ENCODE measurements at places on chromosomes 7 and 10. TPM values are rescaled to one million over a fixed set of nuclear protein-coding genes. Genes with fewer than 3 reads are reported as not detected.

GRCh38 chr7:39433550-39433949, 132.7 kb upstream of the YAE1 start:
- DNase-seq = no peak

PRKAR2B gene
- total RNA-seq = 15.4 TPM

SLC29A3 gene
- total RNA-seq = 1.1 TPM

PKD1L1 gene
- total RNA-seq = 0.19 TPM

GBX1 gene
- not detected for total RNA-seq

DNA sequence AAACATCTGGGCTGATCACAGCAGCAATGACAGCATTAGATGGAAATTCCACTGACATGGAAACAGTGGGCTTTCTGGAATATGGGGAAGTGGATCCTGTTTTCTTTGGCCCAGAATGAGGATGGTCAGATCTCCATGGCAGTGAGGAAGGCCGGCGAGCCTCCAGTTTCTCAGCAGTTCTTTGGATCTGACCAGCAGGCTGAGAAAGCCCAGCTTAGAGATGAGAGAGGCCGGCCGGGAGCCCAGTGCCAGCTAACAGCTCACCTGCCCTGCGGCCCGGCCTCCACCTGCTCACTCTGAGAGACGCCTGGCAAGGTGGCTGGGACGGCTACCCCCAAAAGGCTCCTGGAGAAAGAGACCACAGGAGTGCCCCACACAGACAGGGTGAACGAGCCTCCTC, 24.2 kb downstream of the GPER1 start:
- DNase-seq = no peak

- no peak for DNase-seq
Observed at GRCh38 chr7:19775578-19775977, 2.2 kb upstream of the TMEM196 start.

IQUB gene
- total RNA-seq = 0.08 TPM

GRCh38 chr10:130353928-130354572, 217.9 kb downstream of the GLRX3 start:
- no peak for DNase-seq

AKR1C4 gene
- not detected for total RNA-seq

GRCh38 chr10:21467633-21468032, 57.8 kb downstream of the SKIDA1 start:
- no peak for DNase-seq

DNA sequence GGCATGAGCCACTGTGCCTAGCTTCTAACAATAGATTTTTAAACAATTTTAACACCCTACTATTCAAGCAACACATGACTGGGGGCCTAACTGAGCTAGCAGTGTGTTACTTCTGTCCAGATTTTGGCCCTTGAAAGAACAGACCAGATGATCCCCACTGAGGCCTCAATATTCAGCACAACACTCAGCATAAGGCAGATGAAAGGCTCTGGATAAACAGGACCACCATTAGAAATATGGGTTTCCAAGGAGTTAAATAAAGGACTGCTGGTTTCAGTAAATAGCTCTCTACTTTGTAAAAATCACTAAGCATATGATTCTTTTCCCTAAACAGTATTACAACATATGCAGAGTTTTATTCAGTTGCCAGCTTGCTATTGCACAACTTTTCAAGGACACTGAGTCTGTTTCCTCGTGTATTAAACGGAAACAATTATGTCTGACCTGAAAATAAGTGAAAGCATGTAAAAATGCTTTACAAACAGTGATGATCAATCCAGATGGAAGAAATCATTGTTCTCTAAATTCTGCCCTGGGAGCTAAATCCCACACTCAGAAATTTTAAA, 23.8 kb upstream of the FZD1 start:
- no peak for DNase-seq

VWA2 gene
- total RNA-seq = not detected

- no peak for DNase-seq
Observed at GRCh38 chr10:49113741-49114141, 1.6 kb downstream of the VSTM4 start.

ACHE gene
- total RNA-seq = 0.16 TPM

DNA sequence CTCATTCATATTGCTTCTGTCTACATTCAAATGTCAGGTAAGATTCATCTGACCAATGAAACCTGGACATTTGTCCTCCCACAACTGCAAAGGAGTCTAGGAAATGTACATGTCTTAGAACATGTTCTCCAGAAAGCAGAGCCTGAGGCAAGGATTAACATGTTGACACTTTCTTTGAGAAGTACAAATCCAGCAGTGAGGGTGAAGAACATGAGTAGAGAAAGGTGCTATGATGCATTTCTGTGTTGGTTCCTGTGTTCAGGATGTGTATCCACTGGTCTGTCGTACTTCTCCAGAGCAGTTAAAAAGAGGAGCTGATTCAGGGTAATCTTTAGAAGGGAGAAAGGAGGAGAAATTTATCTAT, 146.0 kb upstream of the AGR3 start:
- DNase-seq = no peak

RELN gene
- total RNA-seq = not detected

GRCh38 chr10:48400129-48400849, 93.8 kb downstream of the MAPK8 start:
- DNase-seq = peak; percentile 86

DNA sequence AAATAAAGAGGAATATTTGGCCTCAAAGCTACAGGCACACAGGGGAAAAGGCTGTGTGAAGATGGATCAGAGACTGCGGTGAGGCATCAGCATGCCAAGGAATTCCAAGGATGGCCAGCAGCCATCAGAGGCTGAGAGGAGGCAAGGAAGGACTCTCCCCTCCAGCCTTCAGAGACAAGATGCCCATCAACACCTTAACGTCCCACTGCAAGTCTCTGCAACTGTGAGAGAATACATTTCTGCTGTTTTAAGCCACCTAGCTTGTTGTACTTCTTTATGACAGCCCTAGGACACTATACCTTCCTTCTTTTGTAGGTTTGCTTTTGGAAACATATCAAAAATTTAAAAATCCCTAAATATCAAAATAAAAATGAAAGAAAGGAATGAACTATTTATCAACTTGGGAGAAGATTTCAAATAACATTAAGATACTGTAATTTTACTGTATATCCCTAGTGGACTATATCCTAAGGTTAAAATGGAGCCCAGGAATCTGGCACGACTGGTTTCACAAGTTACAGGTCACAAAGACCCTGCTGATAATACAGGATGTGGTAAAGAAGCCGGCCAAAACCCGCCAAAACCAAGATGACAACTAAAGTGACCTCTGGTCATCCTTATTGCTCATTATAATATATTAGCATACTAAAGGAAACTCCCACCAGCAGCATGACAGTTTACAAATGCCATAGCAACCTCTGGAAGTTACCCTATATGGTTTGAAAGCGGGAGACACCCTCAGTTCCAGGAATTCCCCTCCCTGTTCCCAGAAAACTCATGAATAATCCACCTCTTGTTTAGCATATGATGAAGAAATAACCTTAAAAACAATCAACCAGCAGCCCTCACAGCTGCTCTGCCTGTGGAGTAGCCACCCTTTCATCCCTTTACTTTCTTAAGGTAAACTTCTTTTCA, 185.2 kb downstream of the AVL9 start:
- DNase-seq = peak; percentile 29

DNA sequence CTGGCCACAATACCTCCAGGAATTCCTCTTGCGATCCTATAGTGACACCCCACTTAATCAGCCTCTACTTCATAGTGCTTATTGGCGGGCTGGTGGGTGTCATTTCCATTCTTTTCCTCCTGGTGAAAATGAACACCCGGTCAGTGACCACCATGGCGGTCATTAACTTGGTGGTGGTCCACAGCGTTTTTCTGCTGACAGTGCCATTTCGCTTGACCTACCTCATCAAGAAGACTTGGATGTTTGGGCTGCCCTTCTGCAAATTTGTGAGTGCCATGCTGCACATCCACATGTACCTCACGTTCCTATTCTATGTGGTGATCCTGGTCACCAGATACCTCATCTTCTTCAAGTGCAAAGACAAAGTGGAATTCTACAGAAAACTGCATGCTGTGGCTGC, 56.8 kb downstream of the GPR141 start:
- no peak for DNase-seq

GRCh38 chr7:23810099-23810498, 100.1 kb downstream of the STK31 start:
- no peak for DNase-seq

GRCh38 chr7:101015626-101016025, 4.3 kb upstream of the MUC17 start:
- DNase-seq = no peak

- peak; percentile 79 for DNase-seq
Observed at GRCh38 chr10:80459047-80459865, 5.1 kb downstream of the TSPAN14 start.

GRCh38 chr7:155815332-155816191, 3.3 kb upstream of the SHH start:
- peak; percentile 41 for DNase-seq

DNA sequence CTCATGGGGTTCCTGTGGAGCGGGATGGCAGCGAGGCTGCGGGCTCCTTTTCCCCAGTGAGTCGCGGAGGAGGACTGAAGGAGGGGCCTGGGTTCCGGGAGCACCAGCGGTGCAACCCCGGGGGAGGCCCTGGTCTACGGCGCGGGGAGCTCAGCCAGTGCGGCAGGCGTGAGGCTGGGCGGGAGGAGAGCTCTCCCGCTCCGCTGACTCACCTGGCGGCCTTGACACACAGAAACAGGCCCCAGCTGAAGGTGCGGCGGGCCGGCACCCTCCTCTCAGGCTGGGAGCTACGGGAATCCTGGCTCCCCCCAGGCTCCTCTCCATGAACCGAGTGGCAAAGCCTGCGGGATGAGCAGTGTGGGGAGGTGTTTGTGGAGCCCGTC, 6.8 kb upstream of the NOM1 start:
- no peak for DNase-seq

DNA sequence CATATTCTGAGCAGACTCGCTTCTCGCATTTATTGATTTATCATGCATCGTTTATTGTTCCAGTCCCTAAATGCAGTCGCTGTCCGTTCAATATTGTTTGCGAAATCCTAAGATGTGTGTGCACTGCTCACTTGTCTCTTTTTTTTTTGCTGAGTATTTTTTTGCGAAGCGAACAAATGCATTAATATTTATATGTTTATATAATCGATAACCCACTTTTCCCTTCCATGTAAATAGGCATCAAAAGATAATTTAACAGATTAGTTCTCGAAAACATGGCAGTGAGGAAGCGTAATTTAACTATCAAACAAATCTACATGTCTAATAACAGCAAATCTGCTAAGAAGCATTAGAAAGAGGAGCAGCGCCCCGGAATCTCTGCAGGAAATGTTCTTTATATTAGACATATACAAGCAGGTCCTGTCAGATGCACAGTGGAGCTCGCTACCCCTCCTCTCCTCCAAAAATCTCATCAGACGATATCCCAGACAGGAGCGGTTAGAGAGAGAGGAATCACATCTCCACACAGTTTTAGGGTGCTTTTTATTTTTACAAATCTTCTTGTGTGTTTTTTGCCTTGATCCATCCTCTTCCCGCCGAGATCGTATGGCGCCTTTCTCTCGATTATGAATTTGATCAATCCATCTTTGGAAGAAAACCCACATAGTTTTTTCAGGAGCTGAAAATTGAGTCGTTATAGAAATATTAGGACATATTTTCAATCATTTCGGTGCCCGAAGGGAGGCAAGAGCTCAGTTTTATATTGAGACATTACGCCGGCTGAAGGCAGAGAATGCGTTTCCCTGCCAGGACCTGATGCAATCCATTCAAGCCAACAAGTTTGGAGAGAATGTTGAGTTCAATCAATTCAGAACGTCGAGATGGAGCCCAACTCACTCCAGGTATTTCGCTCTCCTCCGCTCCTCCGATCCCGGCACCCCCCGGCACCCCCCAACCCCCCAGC, at the start of gene ARID5B:
Gene ARID5B (plus strand): TSS at position 871 of the 964 bp plus-strand sequence. CDS start 11 bp downstream, at position 882.
- peak; percentile 51 for DNase-seq

DNA sequence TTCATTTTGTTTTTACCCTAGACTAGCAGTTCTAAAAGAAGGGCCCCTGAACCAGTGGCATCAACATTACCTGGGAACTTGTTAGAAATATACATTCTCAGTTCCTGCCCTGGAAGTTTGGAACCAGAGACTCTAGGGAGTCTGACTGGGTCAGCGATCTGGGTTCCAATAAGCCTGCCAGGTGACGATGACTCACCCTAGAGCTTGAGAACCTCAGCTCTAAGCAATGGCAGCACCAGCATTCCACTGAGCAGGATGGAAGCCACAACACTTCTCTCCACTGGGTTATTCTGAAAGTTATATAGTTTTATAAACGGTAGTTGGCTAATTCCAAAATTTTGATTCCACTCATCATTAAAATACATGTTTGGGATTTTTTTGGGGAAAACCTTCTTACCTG, 97.0 kb upstream of the AMPH start:
- no peak for DNase-seq

DNA sequence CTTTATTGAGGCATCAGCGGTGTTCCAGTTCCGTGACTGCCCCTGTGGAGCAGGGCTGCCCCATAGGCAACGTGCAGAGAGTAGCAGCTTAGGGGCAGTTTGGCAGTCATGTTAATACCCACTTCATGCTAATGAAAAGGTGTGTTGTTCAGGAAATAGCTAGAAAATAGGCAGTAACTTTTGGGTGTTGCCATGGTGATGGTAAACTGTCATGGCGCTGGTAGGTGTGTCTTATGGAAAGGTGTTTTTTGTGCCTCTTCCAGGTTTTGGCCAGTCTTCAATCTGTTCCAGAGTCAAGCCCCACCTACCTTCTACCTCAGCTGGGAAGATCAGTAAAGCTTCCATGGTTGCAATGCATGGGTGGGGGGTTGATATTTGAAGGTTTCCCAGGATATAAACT, 36.3 kb upstream of the MINDY3 start:
- no peak for DNase-seq

- no peak for DNase-seq
Observed at GRCh38 chr7:129122751-129123509, 21.6 kb upstream of the TSPAN33 start.

GRCh38 chr10:114070710-114071109, 27.0 kb downstream of the ADRB1 start:
- DNase-seq = no peak

DNA sequence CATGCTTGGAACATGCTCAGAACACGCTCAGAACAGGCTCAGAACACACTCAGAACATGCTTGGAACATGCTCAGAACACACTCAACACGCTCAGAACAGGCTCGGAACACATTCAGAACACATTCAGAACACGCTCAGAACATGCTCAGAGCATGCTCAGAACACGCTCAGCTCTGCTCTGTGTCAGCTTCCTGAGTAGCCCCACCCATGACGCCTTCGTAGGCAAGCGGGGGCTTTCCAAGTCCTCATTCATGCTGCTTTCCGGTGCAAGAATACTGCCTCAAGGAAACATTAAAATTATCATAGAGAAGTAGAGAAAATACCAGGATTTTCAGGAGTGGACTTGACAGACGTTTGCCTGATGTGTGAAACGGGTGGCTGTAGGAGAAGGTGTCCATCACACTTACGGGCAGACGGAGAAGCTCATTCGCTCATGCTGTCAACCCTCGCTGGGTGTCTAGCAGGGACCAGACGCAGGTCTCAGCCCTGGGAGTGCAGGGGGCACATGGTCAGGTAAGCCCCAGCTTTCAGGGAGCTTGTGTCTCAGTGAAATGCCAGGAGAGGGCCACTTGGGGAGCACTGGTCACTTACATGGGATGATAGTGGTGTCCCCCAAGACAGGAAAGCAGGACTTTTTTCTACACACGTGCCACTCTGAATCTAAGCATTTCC, 24.7 kb downstream of the EN2 start:
- no peak for DNase-seq

EBF3 gene
- not detected for total RNA-seq

- no peak for DNase-seq
Observed at GRCh38 chr10:51698473-51699063, 827 bp downstream of the CSTF2T start.
